ENCODE measurements at places on chromosomes 3 and 15. TPM values are rescaled to one million over a fixed set of nuclear protein-coding genes. Genes with fewer than 3 reads are reported as not detected.

DNA sequence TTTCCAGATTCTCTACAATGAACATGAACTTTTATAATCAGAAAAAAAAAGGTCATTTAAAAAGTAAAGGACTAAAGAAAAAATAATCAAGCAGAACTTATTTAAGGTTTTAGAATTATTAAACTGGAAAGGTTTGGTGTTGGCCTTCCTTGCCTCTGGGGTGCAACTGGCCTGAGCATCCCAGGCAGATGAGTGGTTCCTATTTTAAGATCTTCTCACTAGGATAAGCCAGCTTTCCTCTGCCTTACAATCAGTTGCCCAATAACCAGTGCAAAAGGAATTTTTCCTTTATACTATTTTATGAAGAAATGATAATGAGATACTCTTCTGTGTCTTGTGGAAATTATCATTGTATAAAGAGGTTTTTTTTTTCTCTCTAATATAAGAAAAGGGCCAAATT lies 56.6 kb downstream of the SEC22A start:
- DNase-seq = no peak

GRCh38 chr3:119637679-119638477 lies 22.5 kb downstream of the POPDC2 start:
- DNase-seq = no peak

GRCh38 chr3:187849016-187849654 lies 103.9 kb upstream of the BCL6 start:
- no peak for DNase-seq

DNA sequence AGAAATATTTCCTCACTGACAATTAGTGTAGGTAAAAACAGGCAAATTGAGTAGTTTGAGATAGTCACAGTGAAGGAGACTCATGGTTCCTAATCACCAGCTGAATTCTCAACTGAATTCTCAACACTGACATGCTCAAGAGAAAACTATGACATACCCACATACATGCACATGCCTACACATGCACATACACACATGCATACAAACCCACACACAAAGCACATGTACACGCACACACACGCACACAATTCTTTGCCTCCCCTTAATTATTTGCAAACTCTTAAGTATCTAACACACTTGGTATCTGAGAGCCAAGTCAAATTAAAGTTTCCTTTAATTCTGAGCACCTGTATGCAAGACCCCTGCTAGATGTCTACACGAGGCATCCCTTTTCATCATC lies 111.8 kb downstream of the GABRB3 start:
- no peak for DNase-seq

DNA sequence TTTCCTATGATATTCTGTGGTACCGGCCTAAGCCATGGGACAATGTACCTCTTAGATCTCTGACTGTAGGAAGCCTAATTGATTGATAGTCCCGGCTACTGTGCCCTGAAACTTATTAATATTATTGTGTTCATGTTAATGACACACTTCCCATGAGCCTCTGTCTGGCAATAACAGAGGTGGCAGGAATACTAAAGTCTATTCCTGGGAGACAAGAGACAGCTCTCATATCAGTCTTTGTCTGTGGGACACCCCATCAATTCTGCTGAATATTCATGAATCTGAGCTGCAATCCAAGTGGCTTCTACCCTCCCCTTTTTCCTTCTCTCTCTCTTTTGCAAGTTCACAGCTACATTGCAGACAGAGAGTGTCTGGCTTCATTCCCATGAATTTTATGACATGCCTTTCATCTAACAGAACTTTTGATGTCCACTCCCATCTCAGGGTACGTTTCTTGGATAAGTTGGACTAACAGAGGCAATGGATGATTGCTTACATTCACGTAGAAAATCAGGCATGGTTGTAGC lies 907.5 kb downstream of the ZPLD1 start:
- no peak for DNase-seq

GRCh38 chr3:10395196-10395595 lies 74.3 kb upstream of the SEC13 start:
- no peak for DNase-seq

- no peak for DNase-seq
Measured at GRCh38 chr15:70281811-70282307, 184.1 kb upstream of the TLE3 start.

- peak; percentile 94 for DNase-seq
Measured at GRCh38 chr15:63600616-63601025, 3.4 kb downstream of the FBXL22 start.

DNA sequence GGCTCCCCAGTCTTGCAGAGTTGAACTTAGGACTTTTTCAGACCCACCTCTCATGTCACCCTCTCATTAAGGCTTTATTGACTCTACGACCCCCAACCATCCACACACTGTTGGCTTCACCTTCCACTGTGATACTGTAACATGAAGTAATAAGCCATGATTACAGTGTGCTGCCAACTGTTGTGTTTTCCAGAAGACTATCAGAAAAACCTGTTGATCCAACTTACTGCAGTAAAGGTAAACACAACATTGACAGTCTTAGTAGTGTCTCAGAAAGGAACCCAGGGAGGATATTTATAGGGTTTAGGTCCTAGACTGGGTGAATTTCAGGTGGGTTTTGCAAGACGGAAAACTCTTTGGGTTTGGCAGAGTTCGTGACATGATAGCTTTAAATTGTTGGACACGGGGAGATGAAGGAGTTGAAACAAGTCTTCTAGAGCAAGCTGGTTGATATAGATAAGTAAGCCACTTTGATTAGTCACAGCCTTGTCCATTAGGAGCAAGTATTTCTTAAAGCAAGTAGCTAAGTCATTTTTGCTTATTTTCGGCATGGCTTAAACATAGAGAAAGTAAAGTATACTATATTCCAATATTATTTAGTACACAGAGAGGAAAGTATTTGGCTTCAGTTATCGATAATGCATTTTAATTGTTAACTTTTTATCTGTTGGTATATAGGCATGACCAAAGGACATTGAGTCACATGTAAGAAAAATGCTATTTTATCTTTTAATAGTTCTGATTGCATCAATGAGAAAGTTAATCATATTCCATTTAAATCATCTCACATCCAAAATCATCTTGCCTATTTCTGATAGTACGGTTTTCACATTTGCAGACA lies 2.4 kb upstream of the COL6A5 start:
- DNase-seq = no peak

DNA sequence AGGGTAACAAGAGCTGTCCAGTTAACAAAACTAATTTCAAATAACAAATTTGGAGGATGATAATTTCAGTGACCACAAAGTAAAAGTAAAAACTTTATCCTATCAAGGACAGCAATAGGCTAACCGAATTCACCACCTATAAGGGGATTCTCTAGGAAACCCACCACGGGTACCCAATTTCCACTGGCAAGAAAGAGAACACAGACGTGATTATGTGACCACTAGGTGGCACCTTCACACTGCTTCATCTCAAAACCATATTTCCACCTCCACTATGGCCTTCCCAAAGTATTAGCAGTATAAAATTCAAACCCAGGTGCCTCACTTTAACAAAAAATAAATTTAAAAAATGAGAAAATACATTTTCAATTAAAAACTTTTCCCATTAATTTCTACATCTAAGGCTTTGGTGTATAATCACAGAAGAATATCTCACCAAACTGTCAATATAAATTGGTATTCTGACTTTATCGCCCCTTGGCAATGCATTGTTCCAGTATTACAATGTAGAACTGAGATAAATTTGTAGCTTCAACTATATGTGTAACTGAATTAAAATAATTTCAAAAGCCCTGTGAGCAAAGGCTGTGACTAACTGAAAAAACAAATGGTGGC lies 96.5 kb downstream of the FSIP1 start:
- DNase-seq = no peak

GRCh38 chr3:135197856-135198255 lies 402.8 kb downstream of the EPHB1 start:
- DNase-seq = no peak

- no peak for DNase-seq
Measured at GRCh38 chr15:62099094-62099601, 32.4 kb downstream of the C2CD4A start.

Gene MAP1A
- 24.4 TPM for total RNA-seq

Gene CCNB2
- total RNA-seq = 0.86 TPM

Gene TIMP4
- 17.4 TPM for total RNA-seq

Gene MINDY2
- total RNA-seq = 40.3 TPM

Gene HIGD2B
- not detected for total RNA-seq

Gene GPR149
- total RNA-seq = not detected

Gene GOLGA6L10
- total RNA-seq = 0.11 TPM

Gene RTP4
- 0.70 TPM for total RNA-seq

Gene ALS2CL
- 37.0 TPM for total RNA-seq

Gene SPG11
- 43.8 TPM for total RNA-seq

Gene CIP2A
- 1.5 TPM for total RNA-seq

Gene SCN5A
- 162 TPM for total RNA-seq
